C1 segment of cervical spinal cord (tissue), 14 donors: ENCODE measurements at places on chromosomes 5 and 9.

DNA sequence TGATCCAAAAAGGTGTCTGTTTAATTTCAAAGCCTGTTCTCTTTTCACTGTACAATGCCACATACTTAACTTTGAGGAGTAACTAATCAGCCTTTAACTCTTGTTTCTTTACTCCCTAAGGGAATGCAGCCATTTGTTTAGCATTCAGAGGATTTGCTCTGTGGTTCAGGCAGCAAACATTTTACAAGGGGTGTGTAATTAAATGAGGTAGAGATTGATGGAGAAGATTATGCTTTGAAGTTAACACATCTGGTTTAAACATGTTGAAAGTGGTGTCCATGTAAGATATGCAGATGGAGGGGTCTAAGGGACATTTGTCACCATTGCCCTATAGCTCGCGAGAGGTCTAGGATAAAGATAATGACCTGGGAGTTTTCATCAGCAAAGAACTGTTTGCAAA lies 41.9 kb downstream of the TMEM215 start:
- DNase-seq, result no peak

GRCh38 chr5:177253252-177253651 lies 50.3 kb downstream of the RAB24 start:
- DNase-seq, result no peak

DNA sequence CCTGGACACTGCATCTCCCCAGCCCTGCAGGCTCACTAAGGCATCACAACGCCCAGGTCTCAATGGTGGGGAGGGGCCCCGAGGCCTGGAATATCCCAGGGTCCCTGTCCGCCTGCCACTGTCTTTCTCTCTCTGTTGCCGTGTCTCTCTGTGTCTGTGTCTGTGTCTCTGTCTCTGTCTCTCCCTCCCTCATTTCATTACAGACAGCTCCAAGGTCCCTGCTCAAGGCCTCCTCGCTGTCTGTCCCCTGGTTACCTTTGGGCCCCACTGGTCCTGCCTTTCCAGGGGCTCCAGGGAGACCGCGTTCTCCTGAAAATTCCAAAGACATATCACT lies 3.2 kb downstream of the FCN1 start:
- no peak for DNase-seq

GRCh38 chr9:93667006-93667405 lies 90.6 kb downstream of the PHF2 start:
- DNase-seq, result no peak

- DNase-seq, result no peak
Observed at GRCh38 chr9:111066468-111066867, 28.2 kb upstream of the LPAR1 start.

DNA sequence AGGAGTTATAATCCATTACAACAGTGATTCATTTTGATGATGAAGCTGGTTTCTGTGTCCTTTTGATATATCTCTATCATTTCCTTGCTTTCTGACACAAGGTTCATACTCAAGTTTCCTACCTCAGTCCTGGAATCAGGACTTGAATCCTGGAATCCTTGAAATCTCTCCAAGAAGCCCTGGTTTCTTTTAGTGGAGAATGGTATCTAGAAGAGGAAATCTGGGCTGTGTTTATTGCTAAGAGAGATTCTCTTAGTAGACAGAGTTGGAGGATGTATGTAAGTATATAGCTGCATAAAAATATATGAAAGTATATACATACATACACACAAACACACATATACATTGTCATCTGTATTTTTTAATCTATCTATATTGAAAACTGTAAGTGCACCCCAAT lies 114.4 kb downstream of the GCNT1 start:
- DNase-seq, result no peak

- peak; percentile 19 for DNase-seq
Observed at GRCh38 chr5:68534131-68534940, 318.8 kb downstream of the PIK3R1 start.

- no peak for DNase-seq
Observed at GRCh38 chr9:99807276-99807852, 14.3 kb upstream of the NR4A3 start.

DNA sequence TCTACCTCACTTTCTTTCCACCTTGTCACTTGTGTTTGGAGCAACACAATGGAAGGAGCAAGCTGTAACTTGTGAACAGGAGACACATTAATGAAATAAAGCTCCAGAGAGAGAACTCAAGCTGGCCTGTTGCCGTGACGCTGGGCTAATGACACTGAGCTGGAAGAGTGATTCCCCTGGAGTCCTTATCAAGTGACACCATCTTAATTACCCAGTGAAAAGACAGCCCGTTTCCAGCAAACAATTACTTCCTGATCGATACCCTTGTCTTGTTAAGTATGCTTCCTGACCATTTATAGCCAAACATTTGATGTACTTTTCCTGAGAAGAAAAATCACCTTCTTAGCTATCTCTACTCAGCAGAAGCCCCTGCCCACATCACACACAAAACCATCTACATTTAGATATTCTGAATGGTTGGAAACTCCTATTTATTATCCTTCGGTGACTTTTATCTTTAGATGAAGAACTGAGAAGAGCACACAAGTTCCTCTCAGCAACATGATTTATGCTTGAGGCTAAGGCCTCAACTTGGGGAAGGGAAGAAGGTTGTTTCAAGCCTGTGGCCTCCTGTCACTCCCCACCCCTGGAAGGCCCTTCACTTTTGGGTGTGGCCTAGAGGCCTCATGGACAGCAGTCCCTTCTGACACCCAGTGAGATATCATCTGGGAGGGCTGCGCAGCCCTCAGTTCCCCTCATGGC lies 34.1 kb downstream of the CRHBP start:
- DNase-seq, result no peak

- DNase-seq, result no peak
Observed at GRCh38 chr9:14730461-14730898, 7.9 kb upstream of the CER1 start.

DNA sequence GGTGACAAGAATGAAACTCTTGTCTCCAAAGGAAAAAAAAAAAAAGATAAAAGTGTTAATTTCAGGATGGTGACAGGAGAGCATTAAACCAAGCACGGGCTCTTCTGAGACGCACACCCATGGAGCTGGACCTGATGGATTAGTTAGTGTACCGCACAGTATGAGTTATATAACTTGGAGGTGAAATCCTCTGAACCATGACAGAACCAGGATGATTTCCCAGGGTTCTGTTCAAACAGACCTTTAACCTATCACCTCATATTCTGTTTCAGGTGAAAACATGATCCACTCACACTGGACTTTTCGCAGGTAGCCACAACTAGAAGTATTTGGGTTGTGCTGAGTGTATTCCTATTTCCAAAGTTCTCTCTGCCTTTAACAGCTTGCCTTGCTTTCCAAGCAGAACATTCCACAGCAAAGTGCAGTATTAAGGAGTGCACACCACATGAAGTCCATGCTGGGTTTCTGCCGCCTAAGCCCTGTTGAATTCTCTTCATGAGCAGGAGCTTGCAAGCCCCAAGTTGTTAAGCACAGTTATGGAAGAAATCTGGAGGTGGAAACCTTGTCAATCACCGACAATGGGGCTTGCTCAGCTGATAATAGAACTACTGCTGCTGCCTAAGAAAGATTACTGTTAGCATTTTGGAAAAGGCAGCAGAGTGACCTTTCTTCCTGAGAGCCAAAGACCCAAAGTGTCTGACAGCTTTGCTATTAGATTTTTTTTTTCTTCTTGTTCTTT lies 461.7 kb downstream of the TLE1 start:
- DNase-seq, result no peak

- DNase-seq, result peak; percentile 31
Observed at GRCh38 chr9:124259158-124259808, 1.5 kb downstream of the NEK6 start.

DNA sequence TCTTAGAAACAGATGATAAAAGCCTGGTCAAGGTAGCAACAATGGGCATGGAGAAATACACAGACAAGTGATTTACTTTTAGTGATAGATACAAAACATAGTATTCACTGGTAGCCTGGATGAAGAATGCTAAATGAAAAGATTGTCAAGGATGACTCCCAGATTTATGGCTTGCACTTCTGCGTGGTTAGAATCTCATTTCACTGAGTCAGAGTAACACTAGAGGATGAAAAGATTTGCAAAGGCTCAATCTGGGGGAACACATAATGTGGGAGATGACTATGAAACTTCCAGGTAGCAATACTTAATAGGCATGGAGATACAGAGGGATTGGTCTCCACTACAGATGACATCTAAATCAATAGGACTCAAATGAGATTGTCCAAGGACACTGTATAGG lies 38.4 kb downstream of the AGTPBP1 start:
- DNase-seq, result no peak

DNA sequence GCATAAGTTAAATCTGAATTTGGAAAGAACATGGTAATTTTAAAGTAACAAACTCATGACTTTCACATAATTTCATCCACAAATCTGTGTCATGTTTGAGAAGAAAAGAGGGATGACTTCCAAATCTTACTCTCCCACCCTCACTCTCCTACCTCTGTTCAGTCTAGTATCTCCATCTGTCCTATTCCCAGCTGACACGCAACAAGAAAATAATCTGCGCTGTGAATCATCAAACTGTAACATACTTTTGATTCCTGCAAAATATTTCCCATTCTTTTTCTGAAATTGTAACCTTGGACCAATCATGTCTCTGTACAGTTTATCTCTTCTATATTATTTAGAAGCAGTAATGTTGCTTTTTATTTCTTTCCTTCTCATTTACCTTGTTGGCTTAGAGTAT lies 91.4 kb downstream of the SLC12A2 start:
- DNase-seq, result no peak

DNA sequence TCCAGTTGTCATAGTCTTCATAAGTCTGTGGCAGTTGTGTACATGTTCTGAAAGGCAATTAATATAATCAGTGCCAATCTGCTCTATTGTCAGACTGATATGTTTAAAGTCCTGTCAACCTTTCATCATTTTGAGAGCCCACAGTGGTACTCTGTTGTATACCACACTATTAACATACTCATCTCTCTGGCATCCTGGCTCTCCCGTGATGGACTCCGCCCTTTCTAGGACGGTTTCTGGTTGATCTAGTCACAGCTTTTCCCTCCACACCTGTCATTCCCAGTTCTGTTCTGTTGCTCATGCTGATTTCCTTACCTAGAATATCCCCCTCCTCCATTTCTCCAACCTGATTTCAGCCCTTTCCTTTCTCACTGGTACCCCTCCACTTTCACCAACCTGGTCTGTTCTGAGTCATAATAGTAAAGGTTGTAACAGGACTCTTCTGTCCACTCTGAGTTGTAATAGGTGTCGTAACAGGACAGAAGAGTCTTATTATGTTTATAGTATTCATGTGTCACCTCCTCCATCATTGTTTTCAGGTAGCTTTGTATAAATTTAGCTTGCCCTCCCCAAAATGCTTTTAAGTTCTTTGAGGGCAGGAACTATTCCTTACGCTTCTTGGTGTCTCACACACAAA lies 4.1 kb downstream of the PTCD2 start:
- DNase-seq, result no peak

GRCh38 chr9:89720696-89721175 lies 115.9 kb downstream of the GADD45G start:
- no peak for DNase-seq

DNA sequence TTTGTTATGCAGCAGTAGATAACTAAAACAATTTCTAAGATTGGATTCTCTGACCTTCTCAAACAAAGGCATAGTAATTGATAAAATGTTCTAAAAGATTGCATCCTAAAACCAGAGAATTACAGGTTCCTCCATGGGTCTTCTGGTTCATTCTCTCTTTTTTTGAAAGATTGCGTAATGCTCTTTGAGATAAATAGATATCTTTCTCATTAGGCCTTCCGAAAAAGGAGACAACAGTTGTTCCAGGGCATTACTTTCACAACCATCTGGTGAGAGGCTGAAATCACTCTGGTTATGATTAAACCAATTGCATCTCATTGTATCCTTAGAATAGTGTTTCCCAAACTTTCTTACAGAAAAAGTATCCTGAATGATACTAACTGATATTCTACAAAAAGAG lies 174.7 kb upstream of the NREP start:
- DNase-seq, result no peak

DNA sequence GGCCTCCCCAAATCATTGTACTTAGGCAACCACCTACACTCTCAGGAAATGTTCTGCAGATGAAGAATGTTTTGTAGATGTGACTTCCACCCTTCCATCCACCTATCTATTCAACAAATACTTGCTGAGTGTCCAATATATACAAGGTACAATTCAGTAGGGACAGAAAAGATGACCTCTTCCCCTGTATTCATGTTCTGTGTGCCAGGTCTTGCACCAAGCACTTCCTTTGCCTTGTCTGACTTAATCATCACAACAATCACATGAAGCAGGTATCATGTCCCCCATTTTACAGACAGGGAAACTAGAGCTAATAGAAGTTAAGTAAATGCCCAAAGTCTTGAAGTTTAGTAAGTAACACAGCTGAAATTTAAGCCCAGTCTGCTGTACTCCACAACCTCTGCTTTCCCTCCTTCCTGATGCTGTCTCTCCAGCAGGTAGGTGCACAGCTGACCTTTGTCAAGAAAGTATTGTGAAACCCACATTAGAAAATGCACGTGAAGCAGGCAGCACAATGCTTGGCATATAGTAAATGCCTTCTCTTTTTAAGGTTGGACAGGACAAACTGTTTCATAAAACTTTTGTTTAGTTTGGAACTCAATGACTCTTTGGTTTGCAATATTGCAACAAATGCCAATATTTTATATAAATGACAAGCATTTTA lies 296.5 kb downstream of the DEPDC1B start:
- no peak for DNase-seq

- no peak for DNase-seq
Observed at GRCh38 chr9:137946993-137947392, 69.4 kb downstream of the CACNA1B start.

DNA sequence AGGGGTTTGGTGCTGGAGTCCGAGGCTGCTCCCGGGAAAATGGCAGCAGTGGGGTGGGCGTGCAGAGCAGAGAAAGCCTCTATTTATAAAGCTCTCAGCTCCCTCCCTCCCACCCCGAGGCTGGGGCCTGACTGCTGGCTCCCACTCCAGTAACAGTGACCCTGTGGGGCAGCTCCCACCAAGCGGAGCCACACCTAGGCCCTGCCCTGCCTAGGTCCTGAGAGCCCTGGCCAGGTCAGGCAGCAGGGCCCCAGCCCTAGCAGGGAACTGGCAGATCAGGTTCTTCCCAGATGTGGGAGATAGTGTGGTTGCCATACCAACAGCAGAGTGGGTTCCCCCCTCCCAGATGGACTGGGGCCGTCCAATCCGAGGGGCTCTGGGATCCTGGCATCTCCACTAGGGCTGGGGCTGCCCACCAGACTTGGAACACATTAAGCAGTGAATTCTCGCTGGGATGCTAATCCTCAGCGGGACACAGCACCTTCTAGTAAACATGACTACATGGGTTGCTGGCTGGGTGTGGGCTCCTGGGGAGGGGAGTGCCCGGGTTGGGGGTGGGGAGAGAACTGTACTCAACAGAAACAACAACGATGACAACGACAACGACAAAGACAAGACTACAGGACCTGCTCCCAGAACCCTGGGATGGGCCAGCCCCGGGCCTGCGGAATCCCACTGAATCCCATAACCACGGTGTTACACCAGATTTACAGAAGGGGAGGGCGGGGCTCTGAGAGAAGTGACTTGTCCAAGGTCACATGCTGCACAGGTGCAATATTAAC lies 1.5 kb downstream of the SH3GLB2 start:
- DNase-seq, result no peak
